ENCODE measurements at places on chromosomes 2 and 18. TPM values are rescaled to one million over a fixed set of nuclear protein-coding genes. Genes with fewer than 3 reads are reported as not detected.

The DPP10 gene
- total RNA-seq: not detected

The SPATA3 gene
- not detected for total RNA-seq

The NAT8 gene
- total RNA-seq: not detected

The DNER gene
- total RNA-seq: 49.2 TPM

The DCDC2C gene
- not detected for total RNA-seq

The TDRD15 gene
- total RNA-seq: not detected

The KCNF1 gene
- total RNA-seq: not detected

The LHCGR gene
- not detected for total RNA-seq

The METAP1D gene
- 9.3 TPM for total RNA-seq

The L3MBTL4 gene
- total RNA-seq: not detected

The UGT1A7 gene
- not detected for total RNA-seq

The OTX1 gene
- total RNA-seq: 1.4 TPM

The HDLBP gene
- 670 TPM for total RNA-seq

The TWIST2 gene
- total RNA-seq: 30.2 TPM

The UGT1A4 gene
- total RNA-seq: 0.12 TPM

The DSC1 gene
- total RNA-seq: not detected

The GATA6 gene
- total RNA-seq: 14.0 TPM

The SULT1C2 gene
- total RNA-seq: not detected

The PARD6G gene
- total RNA-seq: 8.2 TPM

The FOXI3 gene
- total RNA-seq: not detected

The INHBB gene
- total RNA-seq: 0.16 TPM

The REG3G gene
- not detected for total RNA-seq

The FEV gene
- total RNA-seq: not detected

The GYPC gene
- total RNA-seq: not detected

The CRYGD gene
- total RNA-seq: not detected

The CKAP2L gene
- total RNA-seq: 21.6 TPM

The SRD5A2 gene
- total RNA-seq: not detected

The CDH2 gene
- total RNA-seq: 14.6 TPM

The MPV17 gene
- total RNA-seq: 104 TPM

The GALR1 gene
- total RNA-seq: not detected
